ENCODE measurements at places on chromosomes 12 and 14.
A peak's percentile ranks its signal among the peaks of the same experiment; 100 is the strongest.

DNA sequence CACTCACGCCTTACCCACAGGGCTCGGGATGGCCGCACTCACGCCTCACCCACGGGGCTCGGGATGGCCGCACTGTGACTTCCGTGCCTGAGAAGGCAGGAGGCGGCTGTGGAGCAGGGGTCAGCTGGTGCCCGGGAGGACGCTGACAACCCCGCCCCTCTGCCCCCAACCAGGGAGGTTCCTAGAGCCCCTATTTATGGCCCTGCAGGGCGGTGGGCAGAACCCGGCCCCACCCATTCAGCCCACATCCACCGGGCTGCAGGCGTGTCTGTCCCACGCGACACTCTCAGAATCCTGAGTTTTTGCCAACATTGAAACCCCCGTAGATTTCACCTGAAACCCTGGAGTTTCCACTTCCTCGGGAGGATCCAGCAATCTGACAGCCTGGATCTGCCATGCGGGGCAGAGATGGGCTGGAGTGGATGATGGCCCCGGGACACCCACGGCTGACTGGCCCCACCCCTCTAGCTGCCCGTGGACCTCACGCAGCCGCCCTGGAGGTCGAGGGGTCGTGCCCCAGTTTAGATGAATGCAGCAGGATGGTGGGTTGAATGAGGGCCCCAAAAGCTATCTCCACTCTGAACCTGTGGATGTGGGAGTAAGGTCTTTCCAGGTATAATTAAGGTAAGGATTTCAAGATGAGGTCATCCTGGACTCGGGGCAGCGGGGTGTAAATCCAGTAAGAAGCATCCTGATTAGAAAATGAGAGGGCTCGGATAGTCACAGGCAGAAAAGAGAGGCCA lies 20.4 kb downstream of the GALNT9 start:
- no peak for DNase-seq

- no peak for DNase-seq
These were observed 19.9 kb downstream of the CCND2 start for GRCh38 chr12:4293299-4293965.

DNA sequence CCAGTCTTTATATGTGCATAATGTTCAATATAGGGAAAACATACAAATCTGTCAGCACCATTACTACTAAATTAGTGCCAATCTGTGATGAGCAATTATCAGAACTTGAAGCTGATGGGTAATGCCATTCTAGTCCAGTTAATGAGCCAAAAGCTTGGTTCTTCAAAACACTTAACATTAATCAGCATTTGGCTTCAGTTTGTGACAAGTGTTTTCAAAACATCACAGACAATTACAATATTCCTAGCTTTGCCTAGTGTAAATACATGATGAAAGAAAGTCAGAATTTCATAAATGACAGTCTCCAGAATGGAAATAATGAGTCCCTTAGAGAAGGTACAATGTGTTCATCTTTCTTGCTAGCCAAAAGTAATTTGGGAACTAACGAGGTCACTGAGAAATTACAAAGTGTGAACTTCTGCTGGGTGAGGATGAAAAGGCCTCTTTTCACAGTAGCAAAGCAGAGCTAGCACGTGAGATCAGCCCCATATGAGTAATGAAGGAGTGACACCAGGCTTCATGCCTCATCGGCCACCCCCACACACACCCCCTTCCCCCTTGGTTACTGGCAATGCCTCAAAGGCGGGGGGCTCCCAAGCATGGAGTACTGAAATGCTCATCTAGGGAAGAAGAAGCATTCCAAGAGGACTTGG lies 180.6 kb upstream of the EEA1 start:
- no peak for DNase-seq

GRCh38 chr14:70833884-70834283 lies 24.6 kb upstream of the MAP3K9 start:
- DNase-seq = no peak

DNA sequence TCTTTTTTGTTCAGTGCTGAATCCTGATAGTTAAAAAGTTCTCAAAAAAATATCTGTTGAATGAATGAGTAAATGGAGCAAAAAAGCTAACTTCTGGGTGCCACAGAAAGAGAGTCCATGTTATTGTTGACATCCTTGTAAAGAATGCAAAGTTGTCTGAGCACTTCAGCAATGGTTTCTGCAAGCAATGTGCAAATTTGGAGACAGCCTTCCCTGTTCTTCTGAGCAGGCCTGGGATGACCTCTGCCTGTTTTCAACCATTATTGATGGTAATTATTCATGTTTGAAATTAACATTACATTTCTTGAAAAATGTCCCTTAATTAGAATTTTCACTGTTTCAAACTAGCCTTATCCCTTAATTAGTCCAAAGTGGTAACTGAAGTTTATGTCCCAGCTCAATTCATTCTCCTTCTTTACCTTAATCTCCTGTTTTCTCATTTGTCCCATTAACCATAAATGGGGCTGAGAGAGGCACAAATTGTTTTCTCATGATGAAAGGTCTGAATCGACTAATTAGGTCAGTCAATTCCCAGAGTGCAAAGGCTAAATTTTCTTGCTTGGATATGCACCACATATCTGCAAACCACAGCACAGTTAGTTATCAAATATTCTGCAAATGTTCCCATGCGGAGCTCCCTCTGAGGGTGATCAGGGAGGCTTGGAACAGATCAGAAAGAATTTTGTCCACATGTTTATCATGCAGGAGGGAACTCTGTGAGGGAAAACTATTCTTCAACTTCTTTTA lies 139.4 kb upstream of the KRR1 start:
- DNase-seq = no peak

DNA sequence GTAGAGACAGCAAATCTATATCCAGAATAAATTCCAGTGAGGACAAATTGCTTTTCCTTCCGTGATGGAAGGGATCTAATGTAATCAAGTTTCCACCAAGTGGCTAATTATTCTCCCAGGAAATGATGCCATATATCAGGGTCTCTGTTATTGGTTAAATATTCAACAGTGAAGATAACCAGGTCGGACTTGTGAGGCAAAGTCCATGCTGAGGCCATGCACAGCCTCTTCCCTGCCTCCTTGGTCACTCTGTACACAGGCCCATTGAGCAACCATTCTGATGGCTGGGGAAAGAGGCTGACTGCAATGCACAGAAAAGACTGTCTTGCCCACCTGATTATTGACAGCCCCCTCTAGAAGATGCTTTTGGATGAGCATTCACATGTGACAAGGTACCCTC lies 90.1 kb downstream of the TNFAIP2 start:
- DNase-seq = no peak

- no peak for DNase-seq
These were observed 7.6 kb downstream of the M6PR start for GRCh38 chr12:8941691-8942478.

DNA sequence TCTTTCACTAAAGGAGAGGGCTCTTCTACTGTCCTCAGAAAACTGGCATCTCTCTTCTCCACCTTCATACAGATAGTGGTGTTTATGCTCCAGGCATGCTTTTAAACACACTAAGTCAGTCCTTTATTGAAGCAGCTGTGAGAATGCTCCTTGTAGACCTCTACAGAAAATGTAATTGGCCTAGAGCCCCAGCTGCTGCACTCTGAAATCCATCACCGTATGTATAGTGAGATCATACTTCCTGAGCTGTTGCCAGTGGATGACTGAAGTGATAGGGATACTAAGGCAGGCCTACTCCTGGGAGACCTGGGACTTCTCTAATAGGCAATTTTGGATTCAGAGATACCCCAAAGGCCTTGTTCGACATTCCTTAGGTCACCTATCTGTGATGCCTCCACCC lies 535.4 kb downstream of the RPS29 start:
- DNase-seq = no peak

GRCh38 chr12:130687190-130687589 lies 28.9 kb downstream of the RIMBP2 start:
- DNase-seq = no peak

GRCh38 chr14:36671149-36671548 lies 9.5 kb downstream of the PAX9 start:
- DNase-seq = no peak

DNA sequence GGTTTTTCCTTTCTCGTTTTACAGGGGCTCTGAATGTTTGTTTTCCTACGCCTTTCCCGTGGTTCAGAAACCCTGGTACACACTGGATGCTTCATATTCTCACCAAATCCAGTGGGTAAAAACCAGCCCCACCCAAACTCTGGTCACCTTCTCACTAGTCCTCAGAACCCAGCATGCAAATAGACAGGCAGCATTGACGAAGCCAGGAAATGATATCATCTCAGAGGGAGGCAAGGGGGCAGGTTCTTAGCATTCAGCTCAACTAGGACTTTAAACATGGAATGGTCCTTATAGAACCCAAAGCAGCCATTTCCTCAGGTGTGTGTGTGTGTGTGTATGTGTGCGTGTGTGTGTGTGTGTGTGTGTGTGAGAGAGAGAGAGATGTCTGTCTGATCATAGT lies 142.0 kb downstream of the KCNK10 start:
- no peak for DNase-seq

- no peak for DNase-seq
These were observed 169.7 kb upstream of the OTX2 start for GRCh38 chr14:56979936-56980335.

DNA sequence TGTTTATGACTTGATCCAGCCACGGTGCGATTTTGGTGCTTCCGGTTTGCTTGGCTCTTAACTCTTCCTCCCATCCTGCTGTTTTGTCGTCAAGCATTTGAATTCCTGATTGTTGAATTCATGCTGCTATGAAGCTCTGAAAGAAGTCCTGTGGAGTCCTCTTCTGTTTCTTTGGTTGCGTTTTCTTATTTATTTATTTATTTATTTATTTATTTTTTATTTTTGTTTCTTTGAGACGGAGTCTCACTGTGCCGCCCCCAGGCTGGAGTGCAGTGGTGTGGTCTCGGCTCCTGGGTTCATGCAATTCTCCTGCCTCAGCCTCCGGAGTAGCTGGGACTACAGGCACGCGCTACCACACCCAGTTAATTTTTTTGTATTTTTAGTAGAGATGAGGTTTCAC lies 3.0 kb upstream of the MTA1 start:
- DNase-seq = no peak

DNA sequence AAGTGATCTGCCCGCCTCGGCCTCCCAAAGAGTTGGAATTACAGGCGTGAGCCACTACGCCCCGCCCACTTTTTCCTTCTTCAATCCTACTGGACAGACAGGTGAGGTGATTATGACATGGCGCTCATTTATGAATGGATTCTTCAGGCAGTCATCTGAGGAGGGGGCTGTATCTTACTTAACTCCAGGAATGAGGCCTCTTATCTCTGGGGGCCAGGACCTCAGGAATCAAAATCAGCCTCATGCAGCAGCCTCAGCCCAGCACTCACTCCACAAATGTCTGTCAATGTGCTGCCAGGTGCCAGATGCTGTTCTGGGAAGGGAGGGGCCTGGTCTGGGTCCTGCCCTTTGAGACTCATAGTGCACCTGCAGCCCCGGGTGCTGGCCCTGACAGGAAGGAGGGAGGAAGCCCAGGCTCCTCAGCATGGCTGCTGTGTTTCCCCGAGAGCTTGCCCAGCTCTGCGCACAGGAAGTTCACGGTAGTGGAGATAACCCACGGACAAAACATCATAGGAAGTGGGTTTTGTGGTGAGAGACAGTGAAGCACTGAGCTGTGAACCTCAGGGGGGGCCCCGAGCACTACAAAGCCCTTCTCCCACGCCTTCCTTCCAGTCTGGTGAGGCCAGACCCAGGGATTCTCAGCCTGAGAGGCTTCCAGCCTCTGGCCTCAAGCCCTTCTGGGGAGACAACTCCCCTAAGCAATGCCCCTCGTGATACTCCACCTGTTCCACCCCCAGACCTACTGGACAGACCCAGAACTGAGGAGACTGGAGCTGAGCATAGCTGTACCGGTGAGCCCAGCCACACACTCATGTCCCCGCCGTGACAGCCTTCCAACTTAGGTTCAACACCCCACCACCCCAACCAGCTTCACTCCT lies 22.3 kb downstream of the GALNT6 start:
- DNase-seq = peak; percentile 86

Data from T-helper 1 cell (primary cell).